ENCODE measurements at places on chromosomes 11 and 22.

DNA sequence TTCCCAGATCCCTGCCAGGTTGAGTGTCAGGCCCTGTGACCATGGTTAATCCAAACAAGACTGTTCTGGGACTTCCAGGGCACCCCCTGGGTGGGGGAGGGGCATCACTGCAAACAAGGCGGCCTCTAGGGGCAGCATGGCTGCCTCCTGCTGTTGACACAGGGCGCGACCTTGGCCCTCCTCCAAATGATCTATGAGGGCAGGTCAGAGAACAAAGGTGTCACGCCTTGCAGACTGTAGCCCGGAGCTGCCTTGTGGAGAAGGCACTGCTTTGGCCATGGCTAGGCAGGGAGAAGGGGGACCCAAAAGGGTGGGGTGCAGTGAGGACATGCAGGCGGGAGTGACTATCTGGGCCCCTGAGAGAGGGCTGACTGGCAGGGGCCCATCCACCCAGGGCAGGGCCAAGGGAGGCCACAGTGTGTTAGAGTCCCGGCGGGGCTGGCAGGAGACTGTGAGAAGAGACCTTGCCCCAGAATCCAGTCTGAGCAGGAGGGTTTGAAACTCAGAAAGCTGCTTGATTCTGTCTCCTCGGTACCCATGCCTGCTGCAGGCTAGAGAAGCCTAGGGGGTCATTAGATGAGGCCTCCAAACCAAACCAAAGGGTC, 35.6 kb downstream of the KCNC1 start:
- DNase-seq: no peak

GRCh38 chr11:119318240-119319135, 1.6 kb upstream of the MCAM start:
- peak; percentile 55 for DNase-seq

GRCh38 chr22:37640591-37641560, 1.4 kb downstream of the SH3BP1 start:
- DNase-seq: no peak

DNA sequence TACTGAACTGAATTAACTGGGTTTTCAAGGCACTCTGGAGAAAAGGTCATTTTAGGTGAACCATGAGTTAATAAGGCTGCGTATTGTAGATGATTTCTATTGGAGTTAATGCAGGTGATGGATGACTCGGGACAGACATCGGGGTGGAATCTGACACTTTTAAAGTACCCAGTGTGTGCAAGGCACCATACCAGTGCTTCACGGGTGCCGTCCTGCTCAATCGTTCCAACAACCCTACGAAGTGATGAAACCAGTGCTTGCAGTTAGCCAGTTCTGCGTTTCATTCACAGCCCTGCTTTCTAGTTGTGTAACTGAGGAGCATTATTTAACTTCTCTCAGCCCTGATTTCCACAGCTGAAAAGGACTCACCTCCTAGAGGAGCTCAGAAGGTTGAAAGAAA, 216.5 kb downstream of the BARX2 start:
- no peak for DNase-seq

DNA sequence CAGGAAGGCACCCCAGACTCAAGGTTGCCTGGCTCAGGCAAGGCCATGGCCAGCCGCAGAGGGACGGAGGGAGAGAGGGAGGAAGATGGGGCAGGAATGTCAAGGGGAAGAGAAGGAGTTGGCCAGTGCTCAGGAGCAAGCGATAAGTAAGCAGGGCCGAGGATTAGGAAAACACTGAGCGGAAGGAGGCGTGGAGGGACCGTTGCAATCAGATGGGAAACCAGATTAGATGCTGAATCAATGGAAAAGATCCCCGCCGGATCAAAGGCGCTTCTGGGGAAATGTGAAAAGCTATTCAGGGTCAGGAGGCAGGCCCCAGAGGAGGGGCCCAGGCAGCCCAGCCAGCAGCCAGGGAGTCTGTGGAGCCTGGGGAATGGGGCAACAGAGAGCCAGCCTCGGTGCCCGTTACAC, 26.6 kb upstream of the MYEOV start:
- no peak for DNase-seq

DNA sequence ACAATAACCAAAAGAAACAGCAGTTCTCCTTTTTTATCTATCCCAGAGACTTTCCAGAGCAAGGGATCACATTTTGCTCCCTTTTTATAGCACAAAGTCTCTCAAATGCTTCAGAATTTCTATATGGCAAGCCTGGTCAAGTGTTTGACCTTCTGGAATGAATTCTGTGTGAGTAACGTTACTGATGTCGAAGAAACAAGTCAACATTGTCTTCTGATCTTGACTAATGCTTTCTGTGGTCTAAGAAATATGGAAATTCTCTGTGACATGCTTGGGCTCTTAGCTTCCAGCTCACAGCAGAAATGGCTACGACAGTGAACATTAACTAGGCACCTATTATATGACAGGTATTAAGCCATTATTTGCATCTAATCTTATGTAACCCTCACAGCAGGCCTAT, 411.7 kb downstream of the CADM1 start:
- no peak for DNase-seq

DNA sequence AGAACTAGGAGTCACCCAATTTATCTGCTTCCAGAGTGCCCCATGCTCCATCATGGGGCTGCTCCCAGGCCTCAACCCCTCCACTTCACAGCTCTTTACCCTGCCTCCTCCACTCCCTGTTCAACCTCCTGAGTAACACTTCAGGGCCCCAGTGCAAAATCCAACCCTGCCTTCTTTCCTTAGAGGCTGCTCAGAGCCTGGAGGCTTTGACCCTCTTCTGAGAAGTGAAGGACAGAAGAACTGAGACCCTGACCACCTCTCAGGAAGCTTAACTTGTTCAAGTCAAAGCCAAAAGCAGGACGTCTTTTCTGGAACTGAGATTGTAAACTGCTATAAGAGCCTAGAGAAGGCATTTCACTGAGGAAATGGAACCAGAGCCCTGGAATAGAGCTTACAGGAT, 15.5 kb downstream of the EIF3F start:
- DNase-seq: no peak

DNA sequence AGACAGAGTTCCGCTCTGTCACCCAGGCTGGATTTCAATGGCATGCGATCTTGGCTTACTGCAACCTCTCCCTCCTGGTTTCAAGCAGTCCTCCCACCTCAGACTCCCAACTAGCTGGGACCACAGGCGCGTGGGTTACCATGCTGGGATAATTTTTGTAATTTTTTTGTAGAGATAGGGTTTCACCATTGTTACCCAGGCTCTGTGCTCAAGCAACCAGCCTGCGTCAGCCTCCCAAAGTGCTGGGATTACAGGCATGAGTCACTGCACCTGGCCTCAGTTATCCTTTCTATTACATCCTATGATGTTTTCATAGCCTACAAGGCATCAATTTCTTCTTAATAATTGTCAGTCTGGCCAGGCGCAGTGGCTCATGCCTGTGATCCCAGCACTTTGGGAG, 36.5 kb downstream of the LRRC74B start:
- peak; percentile 17 for DNase-seq

DNA sequence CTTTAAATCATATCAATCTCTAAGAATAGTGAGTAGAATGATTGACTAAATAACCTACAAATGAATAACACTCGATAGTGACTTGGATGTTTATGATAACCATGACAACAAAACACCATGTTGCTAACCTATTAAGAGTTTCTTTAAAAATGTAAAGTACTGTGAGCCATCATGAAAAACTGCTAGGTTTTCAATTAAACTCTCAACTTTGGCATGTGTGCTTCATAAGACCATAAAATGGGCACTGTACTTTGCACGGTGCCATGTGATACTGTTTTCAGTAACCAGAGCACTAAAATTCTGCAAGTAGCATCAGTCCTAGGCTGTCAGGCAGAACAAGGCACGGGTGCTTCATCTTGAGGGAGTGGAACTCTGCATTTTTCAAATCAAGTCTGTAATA, 96.2 kb upstream of the TRIM77 start:
- no peak for DNase-seq

All from EH (cell line).